CD4-positive, alpha-beta T cell (primary cell): ENCODE measurements at places on chromosomes 4 and X. TPM values are rescaled to one million over a fixed set of nuclear protein-coding genes. Genes with fewer than 3 reads are reported as not detected.
A peak's percentile ranks its signal among the peaks of the same experiment; 100 is the strongest.

TBC1D19 gene
- 4.0 TPM for total RNA-seq

SFRP2 gene
- total RNA-seq: not detected

NEIL3 gene
- total RNA-seq: 0.22 TPM

ZFP42 gene
- total RNA-seq: not detected

MAGEE2 gene
- not detected for total RNA-seq

DNA sequence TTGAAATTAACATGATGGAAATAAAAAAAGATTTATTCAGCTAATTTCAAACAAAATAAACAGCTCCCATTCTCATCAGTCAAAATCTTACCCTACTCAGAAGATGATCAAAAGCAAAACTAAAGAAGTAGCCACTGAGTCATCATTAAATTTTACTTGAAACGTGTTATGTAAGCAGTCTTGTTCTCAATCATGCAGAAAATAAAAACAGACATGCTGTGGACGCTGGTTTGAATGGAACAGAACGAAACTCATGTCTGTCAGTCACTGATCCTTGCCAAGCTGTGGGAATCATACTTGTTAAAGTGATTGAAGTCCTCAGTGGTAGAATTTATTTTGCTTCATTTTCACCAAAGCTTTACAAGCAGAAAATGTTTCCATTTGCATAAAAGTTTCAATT is 77.2 kb upstream of the TLR3 start:
- H3K4me1 ChIP-seq: no peaks in the 10 kb centered on the region
- no peak overlapping the region for H3K4me3 ChIP-seq
- H3K36me3 ChIP-seq: no peaks in the 10 kb centered on the region
- H3K27me3 ChIP-seq: no peaks in the 10 kb centered on the region

GRCh38 chr4:15469402-15470127 is at the start of gene CC2D2A:
TSS of gene CC2D2A (plus strand) at chr4:15469882. CDS start at chr4:15475933, 6,051 bp downstream.
- DNase-seq: no peak
- peak within 1 kb of the TSS; percentile 34 for H3K4me3 ChIP-seq
- no peaks in the 10 kb centered on the region for H3K27me3 ChIP-seq
- no peak within 1 kb of the TSS for H3K27ac ChIP-seq
- H3K36me3 ChIP-seq: no peaks in the 10 kb centered on the region

GRCh38 chr4:89331686-89332544 is 24.3 kb upstream of the GPRIN3 start:
- H3K36me3 ChIP-seq: no peaks in the 10 kb centered on the region
- DNase-seq: no peak
- no peaks in the 10 kb centered on the region for H3K27me3 ChIP-seq
- no peak overlapping the region for H3K27ac ChIP-seq
- no peak overlapping the region for H3K4me3 ChIP-seq

- DNase-seq: no peak
- H3K27me3 ChIP-seq: no peaks in the 10 kb centered on the region
- H3K4me3 ChIP-seq: no peak overlapping the region
- no peak overlapping the region for H3K27ac ChIP-seq
- no peaks in the 10 kb centered on the region for H3K4me1 ChIP-seq
These were observed 268.9 kb downstream of the ASMT start for GRCh38 chrX:1883772-1884171.

DNA sequence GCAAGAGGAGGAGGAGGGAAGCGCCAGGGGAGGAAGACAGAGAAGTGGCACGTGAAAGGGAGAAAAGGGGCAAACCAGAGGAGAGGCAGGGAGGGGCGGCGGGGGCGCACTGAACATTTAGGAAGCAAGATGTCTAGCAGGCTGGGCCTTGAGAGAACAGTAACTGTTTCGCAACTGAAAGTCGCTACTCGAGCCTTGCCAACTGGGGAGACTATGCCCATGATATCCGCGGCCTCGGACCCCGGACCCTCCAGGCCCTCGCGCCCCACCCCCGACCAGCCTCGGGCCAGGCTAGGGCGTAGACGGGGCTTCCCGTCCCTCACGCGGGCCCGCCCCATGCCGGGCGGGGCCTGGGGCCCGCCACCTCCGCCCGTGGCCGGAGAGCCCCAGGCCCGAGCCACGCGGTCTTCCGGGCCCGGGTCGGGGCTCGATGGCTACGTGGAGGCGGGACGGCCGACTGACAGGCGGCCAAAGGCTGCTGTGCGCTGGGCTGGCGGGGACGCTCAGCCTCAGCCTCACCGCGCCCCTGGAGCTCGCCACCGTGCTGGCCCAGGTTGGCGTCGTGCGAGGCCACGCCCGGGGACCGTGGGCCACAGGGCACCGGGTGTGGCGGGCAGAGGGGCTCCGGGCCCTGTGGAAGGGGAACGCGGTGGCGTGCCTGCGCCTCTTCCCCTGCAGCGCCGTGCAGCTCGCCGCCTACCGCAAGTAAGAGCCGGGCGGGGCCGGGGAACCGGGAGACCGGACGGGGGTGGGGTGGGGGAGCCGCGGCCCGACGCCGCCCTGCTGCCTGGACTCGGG is at the start of gene SLC25A43:
Gene SLC25A43, plus strand, starts transcription at position 363 of the 798 bp plus-strand sequence. Its CDS starts 68 bp downstream, at position 431.
- H3K27ac ChIP-seq: peak within 1 kb of the TSS; percentile 5
- no peaks in the 10 kb centered on the region for H3K27me3 ChIP-seq
- DNase-seq: peak; percentile 43
- peaks cover 20% of the 10 kb centered on the region for H3K4me1 ChIP-seq
